AG04450 (cell line): ENCODE measurements at places on chromosomes 16 and 17. TPM values are rescaled to one million over a fixed set of nuclear protein-coding genes. Genes with fewer than 3 reads are reported as not detected.

FA2H gene
- not detected in 2 replicates for polyA plus RNA-seq

PERCC1 gene
- polyA plus RNA-seq = not detected in 2 replicates

CD19 gene
- not detected in 2 replicates for polyA plus RNA-seq

DNA sequence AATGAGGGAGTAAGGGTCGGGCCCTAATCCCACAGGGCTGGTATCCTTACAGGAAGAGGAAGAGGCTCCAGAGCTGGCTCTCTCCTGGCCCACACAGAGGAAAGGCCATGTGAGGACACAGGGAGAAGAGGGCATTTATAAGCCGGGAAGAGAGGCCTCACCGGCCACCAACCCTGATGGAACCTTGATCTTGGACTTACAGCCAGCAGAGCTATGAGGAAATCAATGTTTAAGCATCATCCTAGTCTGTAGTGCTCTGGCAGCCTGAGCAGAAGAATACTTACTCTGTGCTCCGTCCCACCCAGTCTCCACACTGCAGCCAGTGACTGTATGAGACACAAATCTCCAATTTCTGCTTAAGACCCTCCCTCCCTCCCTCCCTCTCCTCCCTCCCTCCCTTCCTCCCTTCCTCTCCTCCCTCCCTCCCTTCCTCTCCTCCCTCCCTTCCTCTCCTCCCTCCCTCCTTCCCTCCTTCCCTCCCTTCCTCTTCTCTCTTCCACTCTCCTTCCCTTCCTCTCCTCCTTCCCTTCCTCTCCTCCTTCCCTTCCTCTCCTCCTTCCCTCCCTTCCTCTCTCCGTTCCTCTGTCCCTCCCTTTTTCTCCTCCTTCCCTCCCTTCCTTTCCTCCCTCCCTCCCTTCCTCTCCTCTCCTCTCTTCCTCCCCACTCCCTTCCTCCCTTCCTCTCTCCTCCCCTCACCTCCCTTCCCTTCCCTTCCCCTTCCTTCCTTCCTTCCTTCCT lies 8.9 kb upstream of the TMEM220 start:
- DNase-seq = no peak

- peak; percentile 13 for DNase-seq
Measured at GRCh38 chr16:87608400-87608985, 6.2 kb downstream of the JPH3 start.

- DNase-seq = no peak
Measured at GRCh38 chr16:8173111-8173644, 417.1 kb downstream of the TMEM114 start.

GRCh38 chr17:81200695-81201580 lies 21.8 kb downstream of the CEP131 start:
- DNase-seq = peak; percentile 42

DNA sequence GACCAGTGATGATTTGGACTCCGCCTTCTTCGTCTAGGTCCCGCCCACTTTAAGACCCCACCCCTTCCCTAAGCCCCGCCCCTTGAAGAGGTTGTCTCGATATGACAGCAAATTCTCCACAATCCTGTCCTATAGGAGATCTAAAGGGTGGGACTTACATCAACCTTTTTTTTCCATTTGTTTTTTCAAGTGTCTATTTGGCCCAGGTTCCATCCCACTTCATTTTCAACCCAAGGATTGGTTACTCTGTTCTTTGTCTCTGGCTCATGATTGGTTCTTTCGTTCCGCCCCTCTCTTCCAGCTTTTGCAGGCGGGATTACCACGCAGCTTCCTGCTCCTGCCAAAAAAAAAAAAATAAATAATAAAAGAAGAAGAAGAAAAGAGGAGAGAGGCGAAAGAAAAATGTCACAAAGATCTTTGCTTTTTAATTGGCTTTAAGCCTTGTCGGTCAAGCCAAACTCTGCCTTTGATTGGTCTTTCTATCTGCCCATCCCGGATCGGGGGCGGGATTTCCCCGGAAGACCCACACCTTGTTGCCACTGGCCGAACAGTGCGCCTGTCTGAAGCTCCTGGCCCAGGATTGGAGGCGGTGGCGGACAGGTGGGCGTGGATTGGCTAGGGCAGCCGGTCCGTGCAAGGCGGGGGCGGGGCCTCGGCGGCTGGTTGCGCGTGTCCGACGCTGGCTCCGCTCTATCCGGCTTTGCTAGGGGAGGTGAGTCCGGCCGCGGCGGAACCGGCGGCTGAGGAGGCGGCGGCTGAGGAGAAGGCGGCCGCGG lies 1.2 kb upstream of the NLK start:
- DNase-seq = peak; percentile 99

DNA sequence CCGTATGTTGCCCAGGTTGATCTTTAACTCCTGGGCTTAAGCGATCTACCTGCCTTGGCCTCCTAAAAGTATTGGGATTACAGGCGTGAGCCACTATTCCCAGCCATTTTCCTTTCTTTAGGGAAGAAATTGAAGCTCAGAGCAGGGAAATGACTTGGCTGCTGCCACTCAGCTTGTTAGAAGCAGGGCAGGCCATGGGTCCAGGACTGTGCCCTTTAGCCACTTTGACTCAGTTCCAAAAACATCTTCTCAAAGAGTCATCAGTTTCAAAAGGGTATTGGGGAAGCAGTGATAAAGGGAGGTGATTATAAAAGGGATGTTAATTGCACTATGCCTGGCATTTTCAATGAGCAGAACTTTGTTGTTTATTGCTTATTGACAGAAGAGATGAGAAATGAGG lies 402.8 kb downstream of the SNX29 start:
- no peak for DNase-seq

- DNase-seq = no peak
Measured at GRCh38 chr17:4850246-4850645, 17.1 kb downstream of the MINK1 start.

ZG16 gene
- not detected in 2 replicates for polyA plus RNA-seq

- DNase-seq = no peak
Measured at GRCh38 chr17:79466562-79467350, 144.1 kb downstream of the RBFOX3 start.

DNA sequence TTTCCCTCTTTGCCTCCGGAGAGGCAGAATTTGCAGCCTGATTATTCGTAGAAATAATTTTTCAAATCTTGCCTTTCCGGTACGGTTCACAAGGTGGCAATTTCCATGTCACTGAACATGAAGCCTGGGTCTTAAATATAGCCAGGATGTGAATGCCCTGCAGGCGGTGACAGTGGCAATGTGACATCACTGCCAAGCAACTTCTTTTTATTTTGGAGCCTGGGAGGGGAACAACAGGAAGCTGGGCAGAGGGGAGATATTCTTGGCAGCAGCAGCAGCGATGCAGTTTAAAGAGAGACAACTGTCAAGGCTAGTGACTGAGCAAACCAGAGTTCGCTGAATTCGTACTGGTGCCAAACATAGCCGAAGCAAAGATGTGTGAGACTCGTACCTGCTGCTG lies 171.1 kb downstream of the SNX29 start:
- no peak for DNase-seq

TP53TG3B gene
- not detected in 2 replicates for polyA plus RNA-seq

- DNase-seq = no peak
Measured at GRCh38 chr16:27320261-27321012, 6.7 kb downstream of the IL4R start.

GRCh38 chr17:21204935-21205334 lies 9.0 kb downstream of the TMEM11 start:
- DNase-seq = no peak

DNA sequence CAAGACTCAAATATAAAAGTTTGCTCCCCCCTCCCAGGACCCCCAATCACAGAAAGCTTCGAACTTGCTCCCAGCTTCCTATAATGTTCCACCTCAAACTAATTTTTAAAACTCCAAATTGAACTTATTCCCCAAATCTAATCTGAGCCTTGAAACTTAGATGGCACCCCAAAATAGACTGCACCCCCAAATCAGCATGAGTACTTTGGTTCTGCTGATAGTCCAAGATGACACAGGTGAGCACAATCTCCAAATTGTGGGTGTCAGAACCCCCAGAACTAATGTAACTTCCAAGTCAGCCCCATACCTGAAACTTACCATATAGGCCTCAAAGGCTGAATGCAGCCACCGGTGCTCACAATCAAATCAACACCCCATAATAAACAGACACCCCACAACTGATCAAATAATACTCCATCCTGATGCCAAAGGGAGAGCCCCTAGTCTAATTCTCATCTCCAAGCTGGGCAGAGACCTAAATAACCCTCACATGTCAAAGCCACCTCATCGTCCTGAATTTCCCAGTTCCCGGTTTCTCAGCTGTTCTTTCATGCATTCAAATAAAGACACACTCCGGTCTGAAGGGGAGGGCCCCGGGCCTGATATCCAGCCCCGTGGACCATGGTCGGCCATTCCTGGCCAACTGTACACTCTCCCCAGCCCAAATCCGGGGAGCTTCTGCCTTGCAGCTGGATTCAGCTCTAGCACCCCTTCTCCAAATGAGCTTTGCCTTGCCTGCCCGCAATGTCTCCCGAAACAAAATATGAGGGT lies 1.8 kb upstream of the BCL6B start:
- no peak for DNase-seq

- DNase-seq = no peak
Measured at GRCh38 chr16:74601126-74601871, 5.6 kb downstream of the GLG1 start.

PDIA2 gene
- 0.42 and 0.45 TPM in 2 replicates for polyA plus RNA-seq

GRCh38 chr17:74917430-74917829 lies 5.6 kb downstream of the USH1G start:
- no peak for DNase-seq

- DNase-seq = no peak
Measured at GRCh38 chr17:44121997-44122815, 1.2 kb downstream of the HDAC5 start.

DNA sequence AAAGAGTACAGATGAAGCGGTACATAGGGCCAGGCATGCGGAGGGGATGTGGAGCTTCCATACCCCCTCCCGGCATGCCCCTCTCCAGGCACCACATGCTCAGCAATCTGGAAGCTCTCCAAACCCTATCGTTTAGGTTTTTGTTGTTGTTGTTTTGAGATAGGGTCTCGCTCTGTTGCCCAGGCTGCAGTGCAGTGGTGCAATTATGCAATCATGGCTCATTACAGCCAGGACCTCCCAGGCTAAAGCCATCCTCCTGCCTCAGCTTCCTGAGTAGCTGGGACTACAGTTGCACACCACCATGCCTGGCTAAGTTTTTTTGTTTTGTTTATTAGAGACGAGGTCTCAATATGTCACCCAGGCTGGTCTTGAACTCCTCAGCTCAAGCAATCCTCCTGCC lies 50.8 kb downstream of the WWOX start:
- no peak for DNase-seq

CA5A gene
- not detected in 2 replicates for polyA plus RNA-seq

GRCh38 chr16:58661199-58661830 lies 23.3 kb downstream of the SLC38A7 start:
- DNase-seq = peak; percentile 66

CDRT15L2 gene
- not detected in 2 replicates for polyA plus RNA-seq

DNA sequence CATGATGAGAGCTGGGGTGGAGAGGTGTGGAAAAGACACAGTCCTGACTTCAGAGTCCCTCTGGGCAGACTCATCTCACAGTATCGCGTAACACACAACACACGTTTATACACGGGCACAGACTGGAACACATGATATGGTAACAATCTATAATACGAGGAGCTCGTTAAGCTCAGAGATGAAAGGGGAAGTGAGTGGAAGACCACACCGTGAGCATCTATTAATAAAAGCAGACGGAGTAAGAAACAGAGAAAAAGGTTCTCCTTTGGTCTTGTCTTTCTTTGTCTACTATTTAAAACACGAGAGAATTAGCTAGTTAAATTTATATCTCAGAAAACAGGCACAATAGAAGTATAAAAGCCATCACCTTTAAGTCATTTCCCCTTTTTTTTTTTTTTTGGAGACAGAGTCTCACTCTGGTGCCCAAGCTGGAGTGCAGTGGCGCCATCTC lies 13.5 kb downstream of the ANKRD11 start:
- no peak for DNase-seq

DNA sequence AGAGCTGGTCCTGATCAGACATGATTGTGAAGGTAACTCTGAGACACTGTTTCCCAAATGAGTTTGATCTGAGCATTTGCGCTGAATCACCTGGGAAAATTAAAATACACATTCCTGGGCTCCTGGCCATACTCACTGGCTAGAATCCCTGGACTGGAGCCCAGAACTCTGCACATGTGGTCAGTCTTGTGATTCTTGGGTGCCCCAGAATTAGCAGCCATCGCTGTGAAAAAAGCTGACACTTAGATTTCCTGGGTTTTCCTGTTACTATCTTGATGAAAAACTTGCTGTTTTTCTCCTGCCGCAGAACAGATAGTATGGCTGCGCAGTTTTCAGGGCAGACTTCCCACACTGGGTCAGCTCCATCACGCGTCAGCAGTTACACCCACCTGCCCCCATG lies 24.6 kb downstream of the NECAB2 start:
- peak; percentile 11 for DNase-seq

KRTAP17-1 gene
- not detected in 2 replicates for polyA plus RNA-seq

GRCh38 chr16:11417487-11417886 lies 72.2 kb downstream of the RMI2 start:
- DNase-seq = no peak

NKD1 gene
- not detected in 2 replicates for polyA plus RNA-seq
